ENCODE measurements at places on chromosomes 2 and 18. TPM values are rescaled to one million over a fixed set of nuclear protein-coding genes. Genes with fewer than 3 reads are reported as not detected.

DNA sequence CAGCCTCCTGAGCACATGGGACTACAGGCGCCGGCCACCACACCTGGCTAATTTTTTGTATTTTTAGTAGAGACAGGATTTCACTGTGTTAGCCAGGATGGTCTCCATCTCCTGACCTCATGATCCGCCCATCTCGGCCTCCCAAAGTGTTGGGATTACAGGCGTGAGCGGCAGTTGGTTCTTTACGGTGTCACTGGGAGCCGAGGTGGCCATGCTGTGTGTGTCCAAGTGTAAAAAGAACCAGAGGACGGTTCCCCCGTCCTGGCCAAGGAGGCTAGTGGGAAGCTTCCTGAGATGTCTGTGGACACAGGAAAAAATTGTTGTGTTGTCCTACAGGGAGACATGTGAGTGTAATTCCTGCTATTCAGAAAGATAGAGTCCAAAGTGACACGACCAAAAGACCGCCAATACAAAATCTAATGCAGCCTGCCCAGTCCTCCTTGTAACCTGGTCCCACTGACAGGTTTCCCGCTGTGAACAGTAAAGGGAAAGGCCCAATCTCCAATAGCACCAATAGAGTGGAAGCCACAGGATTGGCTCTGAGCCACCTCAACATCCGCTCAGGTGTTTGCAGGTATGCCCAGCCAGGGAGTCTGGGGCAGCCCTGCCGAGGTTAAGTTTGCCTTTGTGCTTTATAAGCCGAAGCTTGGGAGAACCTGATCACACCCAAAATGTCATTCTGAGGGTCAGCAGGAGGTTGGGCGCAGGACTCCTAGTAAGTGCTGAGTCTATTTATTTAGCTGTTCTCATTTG is 40.6 kb downstream of the NCK2 start:
- no peak for DNase-seq

DNA sequence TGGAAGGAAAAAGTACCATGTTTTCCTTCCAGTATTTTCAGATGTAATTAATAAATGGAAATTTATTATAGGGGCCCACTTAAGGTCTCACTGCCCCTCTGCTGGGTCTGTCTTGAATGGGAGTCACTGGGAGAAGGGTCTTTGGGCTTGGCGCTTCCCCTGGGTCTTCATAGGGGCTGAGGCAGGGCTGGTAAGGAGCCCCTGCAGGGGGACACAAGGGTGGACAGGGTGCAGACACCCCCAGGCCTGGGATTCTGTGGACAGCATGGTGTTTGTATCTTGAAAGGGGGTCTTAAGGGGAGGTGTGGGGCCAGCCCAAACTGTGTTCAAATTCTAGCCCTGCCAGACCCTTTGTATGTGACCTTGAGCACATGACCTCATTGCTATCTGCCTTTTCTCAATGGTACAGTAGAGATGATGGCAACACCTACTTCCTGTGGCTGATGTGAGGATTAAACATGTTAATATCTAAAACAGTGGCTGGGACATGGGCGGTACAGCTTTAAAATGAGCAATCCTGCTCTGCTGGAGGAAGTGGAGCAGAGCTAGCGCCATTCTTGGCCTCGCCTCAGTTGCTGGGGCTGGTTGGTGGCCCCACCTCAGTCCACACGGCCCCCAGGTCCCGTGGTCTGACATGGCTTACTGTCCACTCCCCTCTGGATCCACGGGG is 71.6 kb downstream of the GNAL start:
- no peak for DNase-seq

- DNase-seq: no peak
Observed at GRCh38 chr2:177243476-177243875, 21.1 kb downstream of the NFE2L2 start.

- no peak for DNase-seq
Observed at GRCh38 chr18:55477860-55478581, 110.0 kb downstream of the TCF4 start.

DNA sequence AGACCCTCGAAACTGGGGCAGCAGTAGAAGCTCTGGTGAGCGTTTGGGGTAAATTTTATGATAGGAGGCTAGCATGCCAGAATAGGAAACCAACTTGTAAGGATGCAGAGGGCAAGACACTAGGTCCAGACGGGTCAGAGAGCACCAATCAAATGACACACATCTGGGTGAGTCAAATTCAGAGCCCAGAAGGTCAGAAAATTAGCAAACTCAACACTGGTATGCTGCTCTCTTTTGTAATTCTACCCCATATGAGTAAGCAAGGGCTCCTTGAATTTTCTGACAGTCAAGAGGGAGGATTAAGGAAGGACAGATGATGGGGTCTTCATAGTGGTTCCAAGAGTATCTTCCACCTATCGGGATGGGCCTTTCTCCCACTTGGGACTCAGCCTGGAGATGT is 209.8 kb downstream of the BCL2 start:
- no peak for DNase-seq

DNA sequence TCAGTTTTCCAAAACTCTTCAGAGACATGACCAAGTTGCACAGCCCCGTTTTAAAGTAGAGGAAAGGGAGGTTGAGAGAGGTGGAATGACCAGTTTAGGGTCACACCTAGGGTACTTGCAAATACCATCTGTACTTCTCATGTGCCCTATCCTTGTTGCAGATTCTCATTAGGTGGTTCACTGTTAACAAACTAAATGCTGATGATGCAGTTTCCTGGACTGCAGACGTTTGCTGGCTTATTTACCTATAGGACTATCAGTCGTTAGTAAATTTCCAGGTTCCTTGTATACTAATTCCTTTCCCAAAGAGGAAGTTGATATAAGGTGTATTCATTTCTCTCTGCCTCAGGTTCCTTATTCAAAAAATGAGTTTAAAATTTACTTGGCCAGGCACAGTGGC is 1.4 kb downstream of the FARP2 start:
- DNase-seq: no peak

GRCh38 chr2:172460780-172461201 is 33.4 kb downstream of the ITGA6 start:
- DNase-seq: no peak

TMEM247 gene
- total RNA-seq: not detected

CDKL4 gene
- total RNA-seq: 2.7 TPM

DOCK10 gene
- total RNA-seq: 9.8 TPM

All from vagina (tissue), 2 donors.